ENCODE measurements at places on chromosomes 5 and 9. TPM values are rescaled to one million over a fixed set of nuclear protein-coding genes. Genes with fewer than 3 reads are reported as not detected.

DNA sequence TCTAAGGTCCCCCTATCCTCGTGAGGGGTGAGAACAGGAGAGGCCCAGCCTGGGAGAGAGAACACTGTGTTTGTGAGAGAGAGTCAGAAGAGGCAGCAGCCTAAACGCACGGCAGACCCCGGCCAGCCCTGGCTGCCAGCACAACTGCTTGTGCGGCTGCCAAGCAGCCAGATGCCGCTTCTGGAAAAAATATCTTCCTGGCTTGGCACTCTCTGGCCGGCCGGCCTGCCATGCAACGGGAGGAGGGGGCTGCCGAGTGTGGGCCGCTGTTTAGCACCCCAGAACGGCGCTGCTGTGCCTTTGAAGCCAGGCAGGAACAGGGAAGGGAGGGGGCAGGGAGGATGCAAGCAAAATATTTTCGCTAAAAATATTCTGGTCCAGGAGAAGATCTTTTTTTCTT is 105.0 kb downstream of the FGF18 start:
- no peak for ATAC-seq

GRCh38 chr5:134084570-134084969 is 29.9 kb upstream of the TCF7 start:
- no peak for ATAC-seq

DNA sequence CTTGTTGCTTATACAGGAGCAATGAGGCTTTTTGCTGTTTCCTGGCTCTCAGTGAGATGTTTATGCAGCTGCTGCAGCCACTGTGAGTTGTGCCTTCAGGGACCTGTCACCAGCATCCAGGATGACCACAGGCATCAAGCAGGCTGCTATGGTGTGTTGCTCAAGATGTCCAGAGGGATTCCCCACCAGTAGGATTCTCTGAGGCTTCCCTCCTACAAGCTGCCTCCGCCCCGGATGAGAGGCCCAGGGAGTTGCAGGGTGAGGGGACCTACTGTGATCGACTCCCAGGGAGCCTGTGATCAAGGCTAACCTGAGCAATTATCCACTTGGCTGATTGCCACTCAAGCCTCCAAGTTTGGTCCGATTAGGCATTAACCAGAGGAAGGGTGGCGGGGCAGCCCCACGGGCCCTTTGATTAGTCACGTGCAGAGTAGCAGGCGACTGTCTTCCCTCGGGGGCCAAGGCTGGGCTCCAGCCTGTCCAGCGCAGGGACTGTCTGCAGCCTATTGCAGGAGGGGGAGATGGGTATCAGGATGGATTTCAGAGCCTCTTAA is 1.8 kb upstream of the FAT2 start:
- ATAC-seq, result no peak

DNA sequence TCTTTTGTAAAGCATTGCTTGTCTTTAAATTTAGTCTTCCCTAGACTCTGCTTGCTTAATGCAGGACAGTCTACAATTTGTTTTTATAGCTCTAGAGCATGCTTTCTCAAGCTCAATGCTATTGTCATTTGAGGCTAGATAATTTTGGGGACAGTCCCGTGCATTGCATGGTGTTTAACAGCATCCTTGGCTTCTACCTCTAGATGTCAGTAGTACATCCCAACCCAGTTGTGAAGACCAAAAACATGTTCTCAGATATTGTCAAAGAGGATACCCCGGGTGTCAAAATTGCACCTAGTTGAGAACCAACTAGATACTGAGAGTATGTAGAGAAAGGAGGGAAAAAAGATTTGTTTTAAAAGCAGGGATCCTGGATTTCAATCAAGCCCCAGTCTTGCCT is 277.5 kb downstream of the CEMIP2 start:
- ATAC-seq, result no peak

- ATAC-seq, result no peak
These were observed 239.2 kb upstream of the KIF2A start for GRCh38 chr5:62066761-62067277.

DNA sequence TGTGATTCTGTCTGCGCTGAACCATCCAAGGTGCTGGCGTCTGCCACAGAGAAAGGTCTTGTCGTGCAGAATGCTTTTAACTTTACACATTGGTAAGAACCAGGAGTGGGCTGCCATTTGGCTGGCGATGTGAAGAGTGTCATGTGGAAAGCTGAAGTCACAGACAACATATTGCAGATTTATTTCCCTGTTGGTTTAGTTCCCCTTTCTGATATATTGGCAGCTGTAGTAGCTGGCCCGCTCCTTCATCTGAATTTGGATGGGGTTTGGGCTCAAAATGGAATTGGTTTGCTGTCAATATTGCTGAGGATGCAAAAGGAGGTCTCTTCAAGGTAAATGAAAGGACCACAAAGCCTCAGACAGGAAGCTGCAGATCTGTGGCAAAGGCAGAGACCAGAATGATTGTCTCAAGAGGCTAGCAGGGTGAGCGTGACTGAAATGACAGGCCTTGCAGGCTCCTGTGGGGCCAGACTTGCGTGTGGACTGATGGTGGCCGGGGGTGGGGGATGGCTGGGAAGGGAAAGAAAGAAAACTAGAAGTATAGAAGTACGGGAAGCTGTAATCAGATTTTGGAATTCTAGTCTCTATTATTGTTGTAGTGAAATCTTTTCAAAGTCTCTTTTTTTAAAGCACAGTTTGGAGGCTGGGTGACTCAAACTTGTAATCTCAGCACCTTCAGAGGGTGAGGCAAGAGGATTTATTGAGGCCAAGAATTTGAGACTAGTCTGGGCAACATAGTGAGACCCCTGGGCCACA is 25.1 kb upstream of the CD180 start:
- ATAC-seq, result peak; percentile 97

DNA sequence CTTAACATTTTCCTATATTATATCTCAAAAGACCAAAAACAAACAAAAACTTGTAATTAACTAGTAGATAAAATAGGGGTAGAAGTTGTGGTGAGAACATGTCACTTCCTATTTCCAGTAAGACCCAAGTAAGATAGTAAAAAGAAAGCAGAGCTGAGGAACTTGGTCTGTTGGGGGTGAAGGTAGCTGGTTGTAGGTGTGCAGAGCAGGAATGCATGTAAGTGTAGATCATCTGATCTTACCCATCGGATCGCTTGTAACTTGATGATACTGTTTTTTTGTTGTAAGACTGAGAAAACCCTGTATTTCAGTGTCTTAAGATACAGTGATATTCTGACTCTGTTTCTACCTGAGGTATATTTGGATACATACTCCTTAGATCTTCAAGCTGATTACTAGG is 5.7 kb downstream of the SRP19 start:
- ATAC-seq, result peak; percentile 36

GRCh38 chr5:35687961-35688360 is 70.3 kb downstream of the SPEF2 start:
- no peak for ATAC-seq

DNA sequence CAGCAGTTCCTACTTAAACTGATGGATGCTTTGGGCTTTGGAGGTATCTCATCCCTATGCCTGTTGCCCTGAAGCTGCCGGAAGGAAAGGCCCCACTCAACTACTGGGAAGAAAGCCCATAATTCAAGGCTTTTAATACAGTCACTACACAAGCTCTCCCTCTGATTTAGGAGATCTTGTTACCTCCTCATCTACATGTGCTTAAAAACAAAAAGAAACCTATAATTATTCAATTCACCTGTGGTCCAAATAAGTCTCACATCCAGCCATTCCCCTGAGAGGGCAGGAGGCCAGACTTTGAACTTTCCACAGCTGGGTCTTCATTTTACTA is 715 bp upstream of the LEAP2 start:
- no peak for ATAC-seq

- ATAC-seq, result no peak
These were observed 4.9 kb upstream of the FGFR4 start for GRCh38 chr5:177081859-177082258.

DNA sequence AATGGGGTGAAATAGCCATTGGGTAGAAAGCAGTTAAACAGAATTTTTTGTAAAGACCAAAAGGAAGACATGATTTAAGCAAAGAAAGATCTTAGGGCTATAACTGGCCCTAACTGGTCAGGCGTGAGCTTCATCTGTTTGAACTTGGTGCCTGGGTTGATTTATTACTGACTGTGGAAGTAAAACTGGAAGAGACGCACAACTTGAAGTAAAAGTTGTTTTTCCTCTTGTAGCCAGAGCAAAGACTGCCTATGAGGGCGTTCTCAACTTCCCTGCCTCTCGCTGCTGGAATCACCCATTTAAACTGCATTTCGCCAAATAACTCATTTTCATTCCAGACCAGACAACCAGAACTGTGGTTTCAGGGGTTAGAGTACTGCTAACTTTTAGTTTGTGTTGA is 1.5 kb downstream of the THBS4 start:
- ATAC-seq, result no peak

DNA sequence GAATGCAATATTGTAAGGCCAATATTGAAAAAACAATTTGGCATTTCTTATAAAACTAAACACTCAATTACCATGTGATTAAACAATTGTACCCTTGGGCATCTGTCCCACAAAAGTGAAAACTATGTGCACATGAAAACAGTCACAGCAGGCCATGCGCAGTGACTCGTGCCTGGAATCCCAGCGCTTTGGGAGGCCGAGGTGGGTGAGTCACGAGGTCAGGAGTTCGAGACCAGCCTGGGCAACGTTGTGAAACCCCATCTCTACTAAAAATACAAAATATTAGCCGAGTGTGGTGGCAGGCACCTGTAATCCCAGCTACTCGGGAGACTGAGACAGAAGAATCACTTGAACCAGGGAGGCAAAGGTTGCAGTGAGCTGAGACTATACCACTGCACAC is 343.7 kb downstream of the DMRTA1 start:
- ATAC-seq, result no peak

DNA sequence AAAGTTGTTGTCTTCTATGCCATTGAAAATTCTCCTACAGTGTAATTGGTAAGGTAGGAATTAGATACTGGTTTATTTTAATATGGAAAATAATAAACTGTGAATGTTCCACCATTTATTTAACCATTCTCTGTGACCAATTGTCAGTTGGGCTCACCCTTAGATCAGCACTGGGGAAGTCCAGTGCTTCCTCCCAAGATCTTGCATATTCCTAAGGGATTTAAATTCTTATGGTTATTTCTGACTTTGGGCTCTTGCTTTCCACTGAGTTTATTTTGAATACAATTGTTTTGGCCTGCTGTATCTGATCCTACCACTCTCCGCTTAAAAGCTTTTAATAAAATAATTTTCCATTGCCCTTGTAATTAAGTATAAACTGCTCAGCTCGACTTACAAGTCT is 137.4 kb downstream of the OR2K2 start:
- no peak for ATAC-seq

DNA sequence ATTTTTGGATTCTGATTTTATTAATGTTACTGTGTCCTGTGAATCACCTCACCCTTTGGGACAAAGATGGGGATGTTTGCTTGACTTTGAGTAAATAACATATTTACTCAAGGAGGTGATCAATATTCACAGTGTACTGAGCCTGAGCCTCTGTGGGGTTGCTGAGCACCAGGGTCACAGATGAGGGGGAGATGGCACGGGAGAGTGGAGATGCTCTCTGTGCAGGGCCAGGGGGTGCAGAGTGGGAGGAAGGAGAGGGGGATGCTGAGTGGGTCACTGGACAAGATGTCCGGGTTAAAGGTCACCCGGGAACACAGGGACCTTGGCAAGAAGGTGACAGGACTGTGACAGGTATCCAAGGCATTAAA is 4.0 kb downstream of the SQSTM1 start:
- no peak for ATAC-seq

DNA sequence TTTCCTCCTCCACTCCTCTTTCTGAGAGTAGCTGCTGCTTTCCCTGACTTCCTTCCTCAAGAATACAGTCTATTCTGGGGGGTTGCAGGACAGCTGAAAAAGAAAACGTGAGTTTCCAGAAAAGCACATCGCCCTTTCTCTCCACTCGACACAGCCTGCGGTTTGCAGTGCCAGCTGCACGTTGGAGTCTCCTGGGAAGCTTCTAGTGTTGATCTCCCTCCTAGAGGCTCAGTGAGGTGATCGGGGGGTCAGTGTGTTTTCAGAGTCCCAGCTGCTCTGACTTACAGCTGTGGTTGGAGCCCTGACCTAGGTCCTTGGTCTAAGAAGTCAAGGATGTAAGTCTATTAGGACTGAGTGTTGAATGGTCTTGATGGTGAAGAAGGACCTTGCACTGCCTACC is 25.0 kb upstream of the SUSD3 start:
- ATAC-seq, result no peak

The LRRC19 gene
- total RNA-seq, result not detected

The CYSRT1 gene
- total RNA-seq, result 0.40 TPM

The MRPS30 gene
- 42.0 TPM for total RNA-seq

The SIT1 gene
- 97.0 TPM for total RNA-seq

The SLC27A6 gene
- total RNA-seq, result not detected

The GPX8 gene
- total RNA-seq, result not detected

The PPIC gene
- not detected for total RNA-seq

The C5orf52 gene
- total RNA-seq, result not detected

The IL13 gene
- total RNA-seq, result 2.4 TPM
